ENCODE measurements at places on chromosomes 2 and 18.

GRCh38 chr2:56410140-56410539 is 226.3 kb downstream of the CCDC85A start:
- DNase-seq: no peak

GRCh38 chr2:146388757-146389156 is 1456.1 kb upstream of the ACVR2A start:
- DNase-seq: no peak

- no peak for DNase-seq
Observed at GRCh38 chr2:108423502-108424251, 25.3 kb upstream of the GCC2 start.

- DNase-seq: no peak
Observed at GRCh38 chr2:564471-565181, 112.6 kb downstream of the TMEM18 start.

- DNase-seq: no peak
Observed at GRCh38 chr2:74864728-74865722, 31.1 kb downstream of the HK2 start.

DNA sequence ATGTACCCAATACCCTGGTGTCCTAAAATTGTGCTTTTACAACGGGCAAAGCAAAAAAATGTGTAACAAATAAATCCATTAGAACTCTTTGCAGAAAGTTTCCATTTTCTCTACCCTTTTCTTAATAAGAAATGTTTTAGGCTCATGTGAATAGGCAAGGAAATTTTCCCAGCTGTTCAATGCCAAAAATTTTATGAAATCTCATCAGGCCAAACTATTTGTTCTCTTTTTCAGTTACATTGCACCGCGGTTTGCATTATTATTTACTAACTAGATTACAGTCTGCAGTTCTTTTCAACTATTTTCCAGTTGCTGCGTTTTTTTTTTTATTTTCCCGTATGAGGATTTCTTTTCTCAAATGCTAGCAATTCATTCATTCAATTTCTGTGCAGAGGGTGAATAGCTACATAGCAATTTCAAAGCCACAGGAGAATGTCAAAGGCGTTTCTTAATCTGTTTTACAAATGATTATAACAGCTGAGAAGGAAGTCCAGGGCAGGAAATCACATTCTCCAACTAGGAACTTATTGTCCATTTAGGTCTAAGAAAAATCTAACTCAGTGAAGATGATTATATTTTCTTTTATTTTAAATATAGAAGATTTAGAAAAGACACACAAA is 367.5 kb upstream of the MMADHC start:
- DNase-seq: no peak

- DNase-seq: no peak
Observed at GRCh38 chr2:65070172-65070830, 14.1 kb downstream of the CEP68 start.

DNA sequence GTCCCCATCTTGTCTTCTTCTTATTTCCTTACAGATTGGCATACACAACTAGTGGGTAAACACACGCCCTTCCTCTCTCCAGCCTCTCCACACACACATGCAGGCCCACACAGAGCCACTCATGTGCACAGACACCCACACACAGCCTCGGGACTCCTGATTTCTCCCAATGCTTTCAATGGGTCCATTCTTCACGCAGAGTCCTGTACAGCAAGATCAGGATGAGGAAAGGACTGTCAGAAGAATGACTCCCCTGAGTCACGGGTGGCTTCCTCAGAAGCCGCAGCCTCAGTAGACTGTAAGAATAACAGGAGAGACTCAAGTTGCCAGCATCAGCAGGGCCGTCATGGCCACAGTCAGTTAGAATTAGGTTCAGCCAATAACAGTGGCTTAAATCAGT is 109.1 kb upstream of the GLI2 start:
- no peak for DNase-seq

Measured in activated T-cell treated with anti-CD3 and anti-CD28 coated beads, Interleukin-2, amount 50 U/mL, for 1 hour (primary cell).